ENCODE measurements at places on chromosomes 11 and 22. TPM values are rescaled to one million over a fixed set of nuclear protein-coding genes. Genes with fewer than 3 reads are reported as not detected.

TMEM41B gene
- 13.3 TPM for polyA plus RNA-seq

IL18 gene
- polyA plus RNA-seq = 0.98 TPM

OR2AG2 gene
- not detected for polyA plus RNA-seq

IGLL5 gene
- polyA plus RNA-seq = not detected

CDC42EP2 gene
- 36.3 TPM for polyA plus RNA-seq

RAB36 gene
- polyA plus RNA-seq = 1.5 TPM

GRCh38 chr11:35214792-35215193 lies 75.8 kb downstream of the CD44 start:
- no peak for DNase-seq

GRCh38 chr22:27918341-27919221 lies 475 bp downstream of the PITPNB start:
- DNase-seq = peak; percentile 62

GRCh38 chr11:117591316-117592039 lies 205.5 kb downstream of the DSCAML1 start:
- DNase-seq = no peak

GRCh38 chr11:87263979-87264378 lies 226.2 kb downstream of the TMEM135 start:
- DNase-seq = no peak

GRCh38 chr11:82908311-82908710 lies 6.8 kb downstream of the DDIAS start:
- DNase-seq = no peak

- no peak for DNase-seq
Observed at GRCh38 chr11:58965246-58965985, 26.1 kb downstream of the GLYATL1 start.

- DNase-seq = peak; percentile 59
Observed at GRCh38 chr11:116990061-116990473, 108.2 kb downstream of the SIK3 start.

DNA sequence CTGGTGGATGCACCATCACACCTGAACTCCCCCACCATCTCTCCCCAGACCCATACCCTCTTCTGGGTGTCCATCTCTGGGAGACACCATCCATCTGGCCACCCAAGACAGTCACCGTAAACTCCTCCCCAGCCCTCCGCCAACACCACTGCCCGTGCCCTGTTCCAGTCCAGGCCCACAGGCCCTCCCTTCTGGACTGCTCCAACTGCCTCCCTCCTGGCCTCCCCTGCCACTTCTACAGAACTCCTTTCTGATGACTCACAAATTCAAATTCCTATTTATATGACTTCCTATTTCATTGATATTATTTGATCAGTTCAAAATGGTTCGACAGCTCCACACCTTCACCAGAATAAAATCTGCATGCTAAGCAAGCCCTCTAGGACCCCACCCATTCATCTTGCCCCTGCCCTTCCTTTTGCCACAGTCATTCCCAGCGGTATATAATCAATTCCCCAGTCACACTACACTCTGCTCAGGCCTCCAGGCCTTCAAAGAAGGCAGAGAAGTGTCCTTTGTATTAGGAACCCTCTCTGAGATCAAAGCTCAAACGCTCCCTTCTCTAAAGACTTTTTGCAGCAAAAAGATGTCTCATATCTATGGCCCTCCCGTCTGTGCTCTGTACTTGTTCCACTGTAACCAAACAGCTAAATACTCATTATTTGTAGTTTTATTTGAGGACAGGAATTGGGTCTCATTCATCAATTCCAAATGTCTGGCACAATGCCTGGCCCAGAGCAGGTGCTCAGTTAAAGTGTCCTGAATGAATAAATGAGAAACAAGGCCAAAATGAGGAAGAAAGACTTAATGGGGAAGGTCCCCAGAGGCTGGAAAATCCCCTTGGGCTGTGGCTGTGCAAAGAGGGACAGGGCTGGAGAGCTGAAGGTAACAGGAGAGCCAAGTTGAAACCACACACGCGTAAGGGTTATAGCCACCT lies 29.0 kb downstream of the MYH9 start:
- DNase-seq = no peak

DNA sequence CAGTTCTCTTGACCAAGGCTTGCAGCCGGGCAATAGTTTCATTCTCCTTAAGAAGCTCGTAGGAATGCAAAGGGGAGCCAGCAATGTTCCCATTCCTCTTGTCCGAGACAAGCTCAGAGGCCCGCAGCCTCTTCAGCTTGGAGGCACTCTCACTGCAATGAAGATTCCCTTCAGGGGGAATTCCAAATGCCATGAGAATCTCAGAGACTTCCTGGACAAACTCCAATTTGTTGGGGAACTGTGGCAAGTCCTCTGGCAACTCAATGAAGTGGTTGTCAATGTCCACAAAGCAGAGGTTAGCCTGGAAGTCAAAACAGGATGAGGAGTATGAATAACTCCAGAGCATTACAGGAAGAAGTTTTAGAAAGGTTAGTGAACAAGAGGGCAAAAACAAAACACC lies 84.4 kb downstream of the DENND5A start:
- DNase-seq = no peak

DNA sequence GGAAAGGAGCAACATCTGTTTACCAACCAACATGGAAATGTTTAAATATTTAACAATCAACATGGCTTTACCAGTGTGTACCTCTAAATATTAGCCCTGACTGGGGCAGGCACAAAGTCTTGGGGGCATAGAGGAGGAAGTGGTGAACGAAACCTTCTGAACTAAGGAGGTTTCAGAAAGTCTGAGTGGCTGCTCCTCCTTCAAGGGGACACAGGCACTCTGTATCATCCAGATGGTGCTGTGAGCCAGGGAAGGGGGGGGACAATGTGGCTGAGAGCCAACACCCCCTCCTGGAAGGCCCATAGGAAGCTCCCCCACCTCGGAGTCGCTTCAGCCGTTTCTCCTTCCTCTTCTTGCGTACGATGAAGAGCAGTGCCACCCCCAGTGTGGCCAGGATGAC lies 107.7 kb downstream of the CEP164 start:
- no peak for DNase-seq

DNA sequence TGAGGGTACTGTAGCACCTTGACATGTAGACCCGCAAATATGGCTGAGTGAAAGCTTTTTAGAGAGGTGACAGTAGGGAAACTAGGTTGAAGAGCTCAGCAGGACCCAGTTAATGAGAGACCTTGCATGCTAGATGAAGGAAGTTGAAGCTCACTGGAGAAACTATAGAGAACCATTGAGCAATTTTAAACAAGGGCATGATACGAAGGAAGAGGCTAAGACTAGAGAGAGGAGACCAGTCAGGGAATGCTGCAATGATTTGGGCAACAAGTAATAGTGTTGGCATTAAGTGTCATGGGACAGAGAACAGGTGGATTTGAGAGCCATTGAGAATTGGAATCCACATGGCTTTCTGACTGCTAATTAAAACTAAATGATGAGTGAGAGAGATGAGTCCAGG lies 4.1 kb downstream of the OLFML1 start:
- no peak for DNase-seq

All from muscle of arm (tissue), 14 donors.